Mucosa of descending colon (tissue), 3 donors: ENCODE measurements at places on chromosomes 12 and 14. TPM values are rescaled to one million over a fixed set of nuclear protein-coding genes. Genes with fewer than 3 reads are reported as not detected.

GRCh38 chr12:38883629-38884134 lies 21.7 kb downstream of the CPNE8 start:
- DNase-seq, result no peak

GRCh38 chr14:81341370-81341769 lies 58.8 kb downstream of the STON2 start:
- DNase-seq, result no peak

- no peak for DNase-seq
Measured at GRCh38 chr12:64531665-64532334, 78.5 kb upstream of the RASSF3 start.

CELA1 gene
- total RNA-seq, result not detected

DNA sequence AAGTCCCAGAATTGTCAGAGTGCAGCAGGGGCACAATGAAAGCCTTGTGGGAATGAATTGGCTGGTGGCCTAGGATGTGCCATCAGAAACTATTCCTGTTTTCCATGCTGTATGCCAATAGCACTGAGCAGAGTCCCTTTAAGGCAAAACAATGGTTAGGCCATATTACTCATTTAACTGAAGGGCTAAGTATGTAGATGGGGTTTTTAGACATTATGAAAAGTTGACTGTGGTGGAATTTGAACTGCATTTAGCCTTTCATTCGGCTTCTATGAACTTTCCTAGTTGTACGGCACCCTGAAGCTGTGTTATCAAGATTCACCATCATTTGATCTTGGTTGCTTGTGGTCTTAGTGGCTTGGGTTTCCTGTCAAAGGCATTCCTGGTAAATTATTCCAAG lies 24.8 kb downstream of the IL26 start:
- no peak for DNase-seq

GRCh38 chr12:101746196-101746595 lies 6.9 kb upstream of the SYCP3 start:
- no peak for DNase-seq

DNA sequence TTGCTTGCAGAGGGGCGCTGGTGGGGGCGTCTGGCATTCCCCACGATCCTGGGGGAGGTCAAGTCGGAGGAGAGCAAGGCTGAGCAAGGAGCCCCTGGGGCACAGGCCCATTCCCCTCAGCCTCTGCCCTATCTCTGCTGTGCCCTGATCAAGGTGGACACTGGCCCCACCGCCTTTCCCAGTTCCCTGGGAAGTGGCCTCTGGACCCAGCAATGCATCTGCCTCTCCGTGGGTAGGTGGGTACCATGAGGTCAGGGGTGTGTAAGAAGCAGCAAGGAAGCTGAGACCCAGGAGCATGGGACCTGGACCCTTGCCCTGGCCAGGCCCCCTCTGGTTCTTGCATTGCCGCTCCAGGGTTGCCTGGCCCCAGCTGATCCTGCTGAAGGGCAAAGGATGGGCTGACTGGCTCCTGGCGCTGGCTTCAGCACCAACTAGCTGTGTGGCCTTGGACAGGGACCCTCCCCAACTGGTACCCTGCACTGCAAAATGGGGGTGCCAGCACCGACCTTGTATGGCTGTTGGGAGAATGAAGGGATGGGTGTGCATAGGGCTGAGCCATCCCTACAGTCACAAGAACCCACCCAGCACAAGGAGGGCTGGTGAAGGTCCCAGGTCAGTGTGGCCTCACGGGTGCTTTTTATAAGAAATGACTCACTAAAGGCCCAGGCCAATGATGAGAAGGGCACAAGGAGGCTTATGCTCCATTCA lies 19.6 kb downstream of the SLC25A29 start:
- peak; percentile 32 for DNase-seq

GRCh38 chr12:121495746-121496145 lies 85.1 kb downstream of the KDM2B start:
- DNase-seq, result no peak

DNA sequence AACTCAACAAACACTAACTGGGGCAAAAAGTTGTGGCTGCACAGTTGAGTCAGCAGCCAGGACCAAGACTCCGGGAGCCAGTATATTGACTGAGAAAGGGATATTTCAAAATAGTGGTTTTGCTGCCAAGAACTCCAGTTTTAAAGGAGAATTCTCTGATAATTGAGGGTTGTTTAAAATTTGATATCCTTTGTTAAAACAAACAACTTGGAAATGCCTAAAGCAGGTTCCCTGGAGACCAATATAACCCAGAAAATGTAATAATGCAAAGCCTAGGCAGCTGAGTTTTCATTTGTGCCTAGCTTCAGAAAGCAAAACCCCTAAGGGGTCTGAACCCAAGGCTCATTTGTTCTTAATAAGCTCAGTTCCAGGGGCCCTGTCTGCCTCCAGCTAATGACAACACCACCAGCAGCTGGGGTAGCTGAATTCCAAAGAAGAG lies 311.7 kb upstream of the CCDC196 start:
- no peak for DNase-seq

GRCh38 chr14:100723830-100724437 lies 2.8 kb upstream of the DLK1 start:
- DNase-seq, result peak; percentile 1

GRCh38 chr12:19093218-19093617 lies 36.3 kb upstream of the PLEKHA5 start:
- DNase-seq, result no peak

- DNase-seq, result no peak
Measured at GRCh38 chr12:52573306-52573705, 337 bp downstream of the KRT74 start.

MYF6 gene
- total RNA-seq, result not detected
